GM23248 (cell line): ENCODE measurements at places on chromosomes 11 and 22.

- DNase-seq: no peak
These were observed 96.6 kb downstream of the BCR start for GRCh38 chr22:23276656-23277582.

GRCh38 chr22:49204599-49205482 is 622.8 kb downstream of the BRD1 start:
- DNase-seq: no peak

DNA sequence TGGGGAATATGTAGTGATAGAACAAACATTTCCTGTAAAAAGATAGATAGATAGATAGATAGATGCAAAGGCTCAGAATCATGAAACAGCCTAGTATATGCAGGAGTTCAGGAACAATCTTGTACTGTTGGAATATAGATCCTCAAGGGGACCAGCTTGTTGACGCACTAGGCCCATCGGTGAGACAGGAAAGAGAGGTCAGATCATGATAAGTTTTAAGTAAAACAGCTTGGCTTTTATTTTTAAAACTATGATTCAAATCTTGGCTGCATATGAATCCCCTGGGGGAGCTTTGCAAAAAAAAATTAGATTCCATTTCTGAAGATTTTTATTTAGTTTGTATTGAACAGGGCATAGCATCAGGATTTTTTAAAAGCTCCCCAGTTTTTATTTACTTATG is 185.8 kb downstream of the TRPC6 start:
- no peak for DNase-seq

GRCh38 chr22:40960145-40960544 is 9.0 kb downstream of the RBX1 start:
- no peak for DNase-seq

DNA sequence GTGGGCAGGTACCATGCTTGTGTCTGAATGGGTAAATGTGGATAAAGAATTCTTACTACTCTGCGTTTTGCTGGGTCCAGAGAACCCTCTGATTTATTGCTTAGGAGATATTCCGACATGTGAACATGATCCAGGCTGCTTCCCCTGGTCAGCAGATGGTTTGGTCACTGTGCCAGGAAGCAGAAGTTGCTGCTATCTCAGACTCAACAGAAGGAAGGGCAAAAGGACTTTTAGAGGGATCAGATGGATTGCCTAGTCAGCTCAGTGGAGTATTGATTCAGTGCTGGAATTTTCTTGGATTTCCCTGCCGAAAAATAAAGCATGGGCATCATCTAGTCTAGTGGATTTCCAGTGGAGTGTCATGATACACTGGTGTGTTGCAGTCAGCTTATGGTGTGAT is 440.1 kb downstream of the NTM start:
- DNase-seq: no peak

DNA sequence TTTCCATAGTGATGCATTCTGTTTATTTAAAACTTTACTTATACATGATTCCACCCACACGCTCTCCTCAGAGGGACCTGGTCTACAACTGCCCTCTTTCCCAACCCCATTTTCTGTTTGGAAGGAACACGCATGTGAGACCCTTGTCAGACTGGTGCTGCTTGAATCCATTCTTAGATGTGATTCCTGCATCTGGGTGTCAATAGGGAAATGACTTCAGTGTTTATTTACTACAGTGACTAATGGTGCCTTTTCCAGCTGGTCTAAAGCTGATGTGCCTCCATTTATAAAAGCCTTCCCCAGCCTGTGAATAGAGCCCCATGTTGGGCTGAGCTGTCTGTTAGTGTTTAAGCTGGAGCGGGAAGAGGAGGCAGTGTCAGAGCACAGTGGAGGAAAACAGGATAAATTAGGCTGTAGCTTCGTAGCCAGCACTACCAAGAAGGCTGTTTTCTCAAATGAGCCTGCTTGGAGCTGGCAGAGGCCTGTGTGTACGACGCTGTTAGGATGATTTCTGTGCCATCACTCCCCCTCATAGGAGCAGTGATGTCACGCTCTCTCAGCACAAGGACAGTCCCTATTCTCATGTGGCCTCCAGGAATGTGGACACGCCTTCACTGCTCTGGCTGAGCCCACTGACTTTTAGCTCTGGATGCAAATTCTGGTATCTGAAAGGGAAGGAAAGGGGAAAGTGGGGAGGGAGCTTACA is 18.9 kb upstream of the C11orf96 start:
- DNase-seq: peak; percentile 75

DNA sequence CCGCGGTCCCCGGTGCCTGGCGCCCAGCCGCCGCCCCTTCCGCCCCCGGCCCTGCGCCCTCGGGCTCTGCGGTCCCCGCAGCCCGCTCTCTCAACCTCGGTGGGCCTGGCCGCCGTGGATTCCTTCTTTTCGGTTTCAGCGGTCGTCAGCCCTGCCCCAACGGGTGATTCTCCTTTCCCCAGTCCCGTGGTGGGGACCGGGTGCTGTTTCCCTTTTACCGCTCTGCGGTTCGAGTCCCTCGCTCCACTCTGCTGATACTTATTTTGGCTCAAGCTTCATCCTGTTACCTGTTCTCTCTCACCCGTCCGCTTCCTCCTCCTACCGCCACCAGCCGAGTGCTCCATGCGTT is 494 bp downstream of the ZDHHC5 start:
- peak; percentile 60 for DNase-seq

- peak; percentile 34 for DNase-seq
These were observed 347.8 kb downstream of the CNTN5 start for GRCh38 chr11:99368583-99368982.

GRCh38 chr11:93143186-93143585 is 54.6 kb downstream of the SLC36A4 start:
- peak; percentile 10 for DNase-seq

- DNase-seq: no peak
These were observed 11.7 kb downstream of the SLC35C1 start for GRCh38 chr11:45816614-45817013.

DNA sequence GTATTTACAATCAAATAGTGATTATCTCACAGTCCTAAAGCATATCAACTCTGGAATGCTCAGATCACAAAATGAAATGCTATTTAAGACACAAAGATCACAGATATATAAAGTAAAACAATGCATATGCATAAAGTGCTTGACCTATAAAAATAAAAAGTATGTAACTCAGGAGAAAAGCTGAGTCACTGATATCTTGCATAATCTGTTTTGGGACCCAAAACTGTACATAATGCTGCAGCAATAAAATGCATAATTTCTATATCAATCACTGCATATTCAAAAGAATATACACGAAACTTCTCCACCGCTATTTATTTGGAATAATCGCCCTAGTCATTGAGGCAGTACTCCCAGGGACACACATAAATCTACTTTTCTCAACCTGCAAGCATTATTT is 34.9 kb upstream of the GRIA4 start:
- no peak for DNase-seq

DNA sequence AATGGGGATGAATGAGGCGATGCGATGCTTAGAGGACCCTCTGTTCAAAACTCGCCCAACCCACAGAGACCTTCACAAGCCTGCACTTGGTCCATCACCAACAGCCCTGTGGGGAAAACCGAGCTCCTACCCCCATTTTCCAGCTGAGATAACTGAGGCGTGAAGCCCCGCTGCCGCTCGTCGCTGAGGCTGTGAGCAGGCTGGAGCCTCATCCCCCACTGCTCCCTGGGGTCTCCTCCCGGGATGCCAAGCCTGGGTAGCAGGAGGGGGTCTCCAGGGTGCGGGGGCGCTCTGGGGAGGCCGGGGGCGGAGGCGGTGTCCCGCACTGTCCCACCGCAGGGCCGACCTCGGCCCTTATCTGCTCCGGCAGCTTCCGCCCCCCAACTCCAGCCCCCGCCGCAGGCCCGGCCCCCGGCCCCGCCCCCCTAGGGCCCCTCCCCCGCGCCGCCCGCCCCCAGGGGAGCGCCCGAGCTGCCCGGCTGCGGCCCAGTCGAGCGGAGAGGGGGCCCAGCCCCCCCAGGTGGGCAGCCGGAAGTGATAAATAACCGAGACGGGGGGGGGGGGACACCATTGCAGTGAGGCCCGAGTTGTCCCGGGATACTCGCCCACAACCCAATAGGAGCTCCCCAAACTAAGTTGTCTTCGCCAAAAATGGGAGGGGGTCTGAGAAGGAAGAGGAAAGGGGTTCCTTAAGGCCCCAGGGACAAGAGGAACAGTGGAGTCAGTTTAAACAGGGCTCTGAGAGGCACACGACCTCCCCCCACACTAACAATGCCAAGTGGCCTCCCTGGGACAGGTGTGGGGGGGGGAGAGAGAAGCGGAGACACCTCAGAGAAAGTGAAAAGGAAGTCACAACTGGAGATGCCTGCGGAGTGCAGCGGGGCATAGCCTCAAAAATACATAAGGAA is 8.3 kb upstream of the SLC39A13 start:
- DNase-seq: no peak

GRCh38 chr11:66090288-66090687 is 20.2 kb downstream of the PACS1 start:
- DNase-seq: no peak
